ENCODE measurements at places on chromosomes 1 and 21.
A peak's percentile ranks its signal among the peaks of the same experiment; 100 is the strongest.

GRCh38 chr1:229253151-229253974 lies 17.5 kb upstream of the RAB4A start:
- DNase-seq = peak; percentile 35

- DNase-seq = no peak
Measured at GRCh38 chr1:150981177-150981804, 801 bp upstream of the ANXA9 start.

DNA sequence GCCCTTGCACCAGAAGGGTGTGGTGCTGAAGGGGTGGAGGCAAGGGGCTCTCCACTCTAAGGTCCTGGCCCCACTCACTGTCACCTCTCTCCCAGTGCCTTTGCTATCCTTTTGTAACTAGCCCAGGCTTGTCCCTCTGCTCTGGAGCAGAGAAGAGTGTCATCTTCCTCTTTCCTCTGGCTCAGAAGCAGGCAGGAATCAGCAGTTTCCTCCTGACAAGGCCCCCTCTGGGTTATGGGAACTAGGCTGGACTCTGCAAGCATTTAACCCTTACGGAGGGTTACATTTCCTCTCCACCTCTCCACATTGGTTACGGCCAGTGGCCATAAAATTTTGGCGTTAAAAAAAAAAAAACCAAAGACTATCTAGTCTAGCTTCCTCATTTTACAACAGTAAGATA lies 30.4 kb downstream of the PLXNA2 start:
- no peak for DNase-seq

- peak; percentile 38 for DNase-seq
Measured at GRCh38 chr1:234326497-234327366, 46.5 kb upstream of the COA6 start.

DNA sequence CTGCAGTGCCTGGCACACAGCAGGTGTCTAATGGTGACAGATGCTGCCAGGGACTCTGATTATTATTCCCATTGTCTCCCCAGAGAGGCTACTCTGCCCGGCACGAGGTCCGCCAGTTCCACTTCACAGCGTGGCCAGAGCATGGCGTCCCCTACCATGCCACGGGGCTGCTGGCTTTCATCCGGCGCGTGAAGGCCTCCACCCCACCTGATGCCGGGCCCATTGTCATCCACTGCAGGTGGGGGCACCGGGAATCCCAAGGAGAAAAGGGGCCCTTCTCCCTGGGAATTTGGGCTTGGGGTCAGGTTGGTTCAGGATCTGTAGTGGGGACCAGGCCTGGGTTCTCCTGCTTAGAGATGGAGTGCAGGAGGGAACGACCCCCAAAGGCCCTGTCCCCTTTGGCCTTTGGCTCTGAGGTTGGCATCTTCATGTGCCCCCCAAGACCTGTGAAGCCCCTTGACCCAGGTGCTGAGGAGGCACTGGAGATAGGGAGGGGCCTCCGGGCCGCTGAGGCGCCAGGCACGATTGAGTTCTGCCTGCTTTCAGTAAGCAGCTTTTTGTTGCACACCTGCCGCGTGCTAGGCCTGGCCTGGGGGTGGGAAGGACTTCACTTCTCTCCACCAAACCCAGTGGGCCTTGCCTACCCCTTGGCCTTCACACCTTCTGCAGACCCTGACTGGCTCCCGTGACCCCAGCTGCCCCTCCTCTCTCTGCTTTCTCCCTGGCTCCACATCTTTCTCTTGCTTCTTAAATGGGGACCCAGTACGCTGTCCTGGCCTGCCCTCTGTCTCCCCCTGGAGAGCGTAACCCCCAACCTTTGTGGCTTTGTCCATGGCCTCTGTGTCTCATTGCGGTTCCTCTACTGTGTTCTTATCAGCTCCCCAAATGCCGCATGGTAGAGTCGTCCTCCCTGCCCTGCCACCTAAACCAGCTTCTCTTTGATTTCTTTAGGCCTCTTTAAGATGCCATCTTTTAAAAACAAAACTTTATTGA lies 76.4 kb downstream of the PTPRU start:
- DNase-seq = no peak
